ENCODE measurements at places on chromosomes 4 and X.
A peak's percentile ranks its signal among the peaks of the same experiment; 100 is the strongest.

DNA sequence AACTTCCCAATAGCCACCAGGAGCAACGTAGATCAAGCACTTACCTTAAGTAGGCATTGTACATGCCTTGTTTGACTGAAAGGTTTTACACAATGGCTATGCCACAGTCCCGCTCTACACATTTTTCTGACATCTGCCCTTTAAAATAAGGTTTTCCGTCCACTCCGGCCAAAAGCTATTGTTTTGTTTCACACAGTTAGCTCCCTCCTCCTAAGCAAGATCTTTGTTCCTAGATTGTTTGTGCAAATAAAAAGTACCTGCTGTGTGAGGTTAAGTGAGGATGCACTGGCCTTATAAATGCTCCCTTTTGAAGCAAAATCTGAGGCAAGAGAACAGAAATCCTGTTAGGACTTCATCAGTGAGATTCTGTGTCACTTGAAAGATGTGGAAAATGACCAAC is 11.8 kb downstream of the SCD5 start:
- DNase-seq, result no peak

GRCh38 chr4:148998719-148999118 is 556.5 kb upstream of the NR3C2 start:
- DNase-seq, result peak; percentile 1

DNA sequence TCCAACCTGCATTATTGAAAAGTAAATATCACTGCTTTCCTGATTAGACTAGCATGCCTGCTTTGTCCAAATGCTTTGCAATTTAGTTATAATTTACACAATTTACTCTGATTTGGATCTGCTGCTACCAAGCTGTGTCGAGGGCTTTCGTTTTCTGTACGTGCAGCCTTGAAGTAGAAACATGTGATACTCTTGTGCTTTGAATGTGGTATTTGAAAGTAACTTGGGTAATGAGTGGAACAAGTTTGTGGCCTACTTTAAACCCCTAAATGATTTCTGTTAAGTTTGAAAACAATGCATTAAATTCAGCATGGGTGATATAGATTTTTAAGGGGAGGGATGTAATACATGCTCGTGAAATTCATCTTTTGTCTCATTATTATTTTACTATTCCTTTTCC is 240.7 kb downstream of the IQCM start:
- no peak for DNase-seq

GRCh38 chr4:76943129-76943620 is 6.4 kb upstream of the SEPTIN11 start:
- DNase-seq, result no peak

- no peak for DNase-seq
Measured at GRCh38 chr4:119517361-119518229, 111.0 kb downstream of the PDE5A start.

DNA sequence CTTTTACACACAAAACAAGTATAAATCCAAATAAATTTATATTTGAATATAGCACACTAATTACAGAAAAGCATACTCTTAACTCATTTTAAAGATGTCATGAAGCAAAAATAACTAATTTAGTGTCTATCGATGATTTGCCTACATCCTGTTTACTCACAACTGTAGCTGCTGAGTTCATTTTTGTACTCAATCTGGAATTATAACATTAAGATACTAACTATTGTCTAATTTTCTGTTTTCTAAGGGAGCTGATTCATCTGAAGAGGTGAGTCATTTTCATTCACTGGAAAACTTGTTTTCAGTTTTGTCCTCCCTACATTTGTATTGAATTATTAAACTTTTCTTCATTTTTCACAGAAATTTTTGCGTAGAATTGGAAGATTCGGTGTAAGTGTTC is 3.7 kb downstream of the STATH start:
- DNase-seq, result no peak

- no peak for DNase-seq
Measured at GRCh38 chrX:130158311-130158710, 7.3 kb downstream of the AIFM1 start.

- no peak for DNase-seq
Measured at GRCh38 chrX:48694776-48695533, 1.6 kb upstream of the SUV39H1 start.

DNA sequence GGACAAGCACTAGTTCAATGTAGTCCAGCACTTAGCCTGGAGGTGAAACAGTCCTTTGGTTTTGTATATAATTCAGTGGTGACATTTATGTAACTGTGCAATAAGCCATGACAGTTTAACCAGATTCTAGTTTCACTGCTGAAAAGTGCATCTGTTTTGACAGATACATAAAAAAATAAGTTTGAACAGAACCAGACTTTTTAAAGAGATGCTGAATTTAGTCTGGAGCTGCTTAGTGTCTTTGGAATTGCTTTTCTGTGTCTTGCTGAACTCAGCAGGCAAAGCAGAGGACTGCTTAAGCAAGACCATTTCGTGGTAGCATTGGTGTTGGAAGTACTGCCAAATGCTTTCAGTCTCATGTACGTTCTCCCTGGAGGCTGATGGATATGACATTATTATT is 393.5 kb downstream of the MAPK10 start:
- no peak for DNase-seq

GRCh38 chrX:110414679-110415439 is 56.2 kb downstream of the RTL9 start:
- no peak for DNase-seq

- DNase-seq, result no peak
Measured at GRCh38 chrX:85619962-85620361, 240.5 kb upstream of the POF1B start.

- DNase-seq, result no peak
Measured at GRCh38 chrX:39753293-39753996, 344.3 kb downstream of the BCOR start.

DNA sequence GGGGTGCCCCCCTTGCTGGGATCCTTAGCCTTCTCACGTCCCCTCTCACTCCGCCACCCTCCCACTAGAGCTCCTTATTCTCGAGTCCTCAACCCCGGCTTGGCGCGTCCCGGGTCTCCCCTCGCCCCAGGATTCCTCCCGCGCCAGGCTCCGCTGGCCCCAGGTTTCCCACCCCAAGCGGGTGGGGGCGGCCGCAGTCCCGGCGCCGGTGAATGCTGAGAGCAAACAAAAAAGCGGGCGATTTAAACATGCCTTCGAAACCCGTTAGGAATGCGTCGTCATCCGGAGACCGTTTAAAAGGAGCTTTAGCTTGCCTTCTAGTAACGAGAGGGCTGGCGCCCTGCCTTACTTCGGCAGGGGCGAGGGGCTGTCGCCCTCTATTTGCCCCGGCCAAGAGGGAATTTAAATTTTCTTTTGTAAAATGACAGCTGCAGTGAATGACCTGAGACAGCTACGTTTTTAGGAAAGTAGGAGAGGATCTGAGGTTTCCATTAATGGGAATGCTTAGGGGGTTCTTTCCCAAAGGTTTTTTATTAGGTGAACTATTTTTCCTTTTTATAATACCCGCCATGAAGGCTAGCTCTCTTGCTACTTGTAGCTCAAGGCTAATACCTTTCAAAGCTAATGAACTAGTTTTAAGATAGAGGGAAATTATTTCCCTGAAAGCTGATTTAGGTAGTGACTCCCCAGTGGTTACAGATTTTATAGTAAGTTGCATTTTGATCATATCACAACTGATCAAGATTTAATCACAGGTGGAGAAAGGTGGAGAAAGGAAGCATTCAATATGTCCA is 3.1 kb downstream of the JADE1 start:
- DNase-seq, result no peak

DNA sequence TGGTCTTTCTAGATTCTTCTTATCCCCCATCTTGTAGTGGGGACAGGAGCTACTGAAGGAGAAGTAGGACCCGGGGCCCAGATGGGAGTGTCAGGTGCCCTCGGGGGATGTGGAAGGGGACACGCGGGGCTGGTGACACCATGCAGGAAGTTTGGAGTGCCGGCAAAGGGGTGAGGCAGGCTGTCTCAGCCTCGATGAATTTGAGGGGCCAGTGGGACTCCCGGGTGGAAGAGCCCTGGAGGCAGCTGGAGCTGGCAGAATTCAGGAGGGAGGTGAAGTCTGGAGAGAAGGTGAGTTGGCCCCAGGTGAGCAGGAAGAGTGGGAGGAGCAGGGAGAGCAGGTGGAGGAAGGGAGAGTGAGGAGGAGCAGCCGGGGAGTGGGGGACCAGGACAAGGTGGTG is 101.7 kb downstream of the CPZ start:
- peak; percentile 55 for DNase-seq

DNA sequence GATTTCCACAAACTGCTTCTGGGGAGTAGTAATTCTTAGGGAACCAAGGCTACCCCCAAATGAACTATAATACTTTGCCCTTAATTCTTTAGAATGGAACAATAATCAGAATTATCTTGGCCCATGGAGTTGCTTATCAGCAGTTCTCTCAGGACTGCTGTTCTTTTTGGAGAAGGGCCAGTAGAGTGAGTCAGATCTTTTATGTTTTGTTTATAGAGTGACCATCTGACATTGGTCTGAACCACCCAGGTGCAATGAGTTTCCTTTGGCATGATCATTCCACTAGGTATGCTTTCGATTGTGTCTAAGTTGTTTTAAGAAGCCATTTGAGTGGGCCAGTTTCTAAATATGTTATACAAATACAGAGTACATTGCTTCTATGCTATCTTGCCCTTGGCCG is 31.8 kb downstream of the PRRG1 start:
- no peak for DNase-seq

DNA sequence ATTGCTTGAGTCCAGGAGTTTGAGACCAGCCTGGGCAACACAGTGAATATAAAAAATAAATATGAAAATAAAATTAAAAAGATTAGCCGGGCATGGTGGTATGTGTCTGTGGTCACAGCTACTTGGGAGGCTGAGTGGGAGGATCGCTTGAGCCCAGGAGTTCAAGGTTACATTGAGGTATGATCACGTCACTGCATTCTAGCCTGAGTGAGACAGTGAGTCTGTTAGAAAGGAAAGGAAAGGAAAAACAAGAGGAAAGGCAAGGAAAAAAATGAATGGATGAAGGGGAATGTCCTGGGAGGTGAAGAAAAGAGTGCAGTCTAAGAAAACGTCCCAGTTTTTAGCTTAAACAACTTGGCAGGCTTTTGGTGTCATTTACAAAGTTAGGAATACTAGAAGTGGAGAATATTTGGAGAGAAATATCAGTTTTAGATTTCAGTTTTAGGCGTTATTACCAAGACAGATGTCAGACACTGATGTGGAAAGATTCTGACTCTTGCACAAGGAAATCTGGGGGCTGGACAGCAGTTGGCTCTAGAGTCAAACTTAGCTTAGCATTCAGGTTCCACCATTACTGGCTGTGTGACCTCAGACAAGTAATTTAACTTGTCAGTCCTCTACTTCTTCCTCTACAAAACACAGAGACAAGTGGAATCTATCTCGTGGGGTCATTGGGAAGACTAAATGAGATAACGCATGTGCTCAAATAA is 139.0 kb downstream of the TSPAN5 start:
- DNase-seq, result no peak

- peak; percentile 13 for DNase-seq
Measured at GRCh38 chrX:65451663-65452062, 82.9 kb downstream of the LAS1L start.

- DNase-seq, result no peak
Measured at GRCh38 chr4:110055158-110055768, 142.6 kb downstream of the EGF start.

- no peak for DNase-seq
Measured at GRCh38 chr4:15718959-15719358, 16.1 kb downstream of the BST1 start.

DNA sequence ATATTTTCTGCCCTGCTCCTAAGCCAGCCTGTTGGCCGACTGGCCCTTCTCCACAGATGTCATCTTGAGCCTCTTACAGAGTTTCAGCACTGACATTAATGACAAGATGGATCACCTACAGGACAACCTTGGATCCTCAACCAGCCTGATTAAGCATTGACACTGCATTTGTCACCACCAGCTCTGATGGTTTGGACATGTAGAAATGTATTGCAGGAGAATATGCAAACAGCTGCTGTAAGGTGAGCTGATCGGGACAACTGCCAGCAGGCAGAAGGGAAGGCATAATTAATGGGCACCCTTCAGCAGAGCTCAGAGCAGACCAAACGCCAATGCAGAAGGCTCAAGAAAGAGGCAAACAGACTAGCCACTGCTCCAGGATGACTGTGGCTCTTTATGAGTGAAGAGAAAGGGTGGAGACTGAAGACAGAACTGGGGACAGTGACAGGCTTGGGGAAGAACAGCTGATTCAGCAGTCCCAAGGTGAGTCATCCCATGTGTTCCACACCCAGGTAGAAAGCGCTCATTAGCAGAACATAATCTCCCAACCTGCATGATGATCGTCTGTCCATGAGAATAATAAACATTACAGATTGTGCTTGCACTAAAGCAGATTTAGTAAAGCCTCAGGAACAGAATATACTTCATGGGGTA is 6.7 kb downstream of the CORIN start:
- DNase-seq, result no peak

- no peak for DNase-seq
Measured at GRCh38 chr4:20464381-20464780, 212.7 kb downstream of the SLIT2 start.

DNA sequence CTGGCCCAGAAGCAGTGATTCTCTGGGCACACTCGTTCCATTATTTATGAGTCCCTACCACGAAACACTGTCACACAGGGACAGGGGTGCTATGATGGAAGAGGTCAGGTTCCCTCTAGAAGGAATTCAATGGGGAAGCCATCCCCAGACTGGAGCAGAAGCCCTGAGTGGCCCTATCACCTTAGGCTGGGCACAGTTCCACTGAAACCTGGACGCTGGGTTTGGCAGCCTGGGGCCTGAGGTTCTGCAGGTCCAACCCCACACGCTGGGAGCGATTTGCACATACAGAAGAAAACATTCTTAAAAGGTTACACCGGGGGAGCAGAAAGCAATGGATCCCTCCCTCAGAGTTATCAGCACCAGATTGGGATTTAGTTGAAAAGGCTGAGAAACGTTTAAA is 63.3 kb downstream of the PHKA2 start:
- DNase-seq, result no peak

GRCh38 chrX:5780821-5781220 is 447.8 kb downstream of the NLGN4X start:
- DNase-seq, result no peak

GRCh38 chr4:7978907-7979651 is 39.4 kb upstream of the AFAP1 start:
- DNase-seq, result peak; percentile 71

GRCh38 chr4:140989944-140990343 is 143.3 kb downstream of the RNF150 start:
- DNase-seq, result no peak

GRCh38 chrX:46642145-46642544 is 68.6 kb downstream of the CHST7 start:
- DNase-seq, result no peak

DNA sequence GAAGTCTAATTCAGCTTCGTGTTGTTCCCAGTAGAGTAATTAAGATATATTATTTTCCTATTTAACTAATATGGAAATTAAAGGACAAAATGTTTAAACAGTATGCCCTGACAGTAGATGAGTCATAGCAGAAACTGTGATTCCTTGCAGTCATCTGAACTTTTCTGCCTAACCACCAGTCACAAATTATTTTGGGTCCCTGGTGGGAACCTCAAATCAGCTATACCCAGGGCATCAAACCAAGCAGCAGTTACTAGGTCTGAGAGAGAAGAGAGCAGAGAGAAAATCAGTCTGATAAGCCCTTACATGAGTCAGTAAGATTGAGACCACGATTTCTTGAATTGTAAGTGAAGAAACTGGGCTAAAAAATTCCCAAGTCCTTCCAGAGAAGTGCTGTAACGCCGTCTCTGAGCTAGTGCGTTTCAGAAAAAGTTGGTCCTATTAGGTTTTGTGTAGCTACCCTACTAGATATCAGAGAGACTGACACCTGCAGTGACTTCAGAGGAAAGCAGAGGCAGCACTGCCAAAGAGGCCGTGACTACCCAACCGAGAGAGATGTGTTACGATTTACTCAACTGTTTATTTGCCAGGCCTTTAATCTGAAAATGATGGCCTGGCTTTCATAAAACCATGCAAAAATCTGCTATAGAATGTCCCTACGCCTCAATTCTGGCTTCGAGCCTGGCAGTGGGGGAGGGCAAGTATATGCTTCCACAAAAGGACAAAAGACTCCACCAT is 21.7 kb upstream of the GPM6A start:
- no peak for DNase-seq
